ENCODE measurements at places on chromosomes 7 and 10.

DNA sequence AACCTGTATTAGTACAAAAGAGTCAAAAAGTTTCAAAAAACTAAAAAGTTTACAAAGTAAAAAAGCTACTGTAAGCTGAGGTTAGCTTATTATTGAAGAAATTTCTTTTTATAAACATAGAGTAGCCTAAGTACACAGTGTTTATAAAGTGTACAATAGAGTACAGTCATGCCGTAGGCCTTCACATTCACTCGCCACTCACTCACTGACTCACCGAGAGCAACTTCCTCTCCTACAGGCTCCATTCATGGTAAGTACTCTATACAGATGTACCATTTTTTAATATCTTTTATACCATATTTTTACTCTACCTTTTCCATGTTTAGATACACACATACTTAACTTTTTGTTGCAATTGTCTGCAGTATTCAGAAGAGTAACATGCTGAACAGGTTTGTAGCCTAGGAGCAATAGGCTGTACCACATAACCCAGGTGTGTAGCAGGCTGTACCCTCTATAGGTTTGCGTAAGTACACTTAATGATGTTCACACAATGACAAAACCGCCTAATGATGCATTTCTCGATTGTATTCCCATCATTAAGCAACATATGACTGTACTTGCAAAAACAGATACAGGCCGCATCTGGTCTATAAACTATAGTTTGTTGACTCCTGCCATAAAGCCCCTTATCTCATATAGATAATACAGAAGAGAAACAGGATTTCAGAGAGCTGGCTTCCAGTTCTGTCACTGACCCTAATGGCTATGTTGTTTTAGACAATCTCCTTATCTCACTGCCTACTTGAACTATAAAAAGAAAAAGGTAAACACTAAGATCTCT lies 438.8 kb downstream of the HTR7 start:
- DNase-seq = no peak

- DNase-seq = no peak
Observed at GRCh38 chr7:144649120-144649519, 186.7 kb downstream of the TPK1 start.

DNA sequence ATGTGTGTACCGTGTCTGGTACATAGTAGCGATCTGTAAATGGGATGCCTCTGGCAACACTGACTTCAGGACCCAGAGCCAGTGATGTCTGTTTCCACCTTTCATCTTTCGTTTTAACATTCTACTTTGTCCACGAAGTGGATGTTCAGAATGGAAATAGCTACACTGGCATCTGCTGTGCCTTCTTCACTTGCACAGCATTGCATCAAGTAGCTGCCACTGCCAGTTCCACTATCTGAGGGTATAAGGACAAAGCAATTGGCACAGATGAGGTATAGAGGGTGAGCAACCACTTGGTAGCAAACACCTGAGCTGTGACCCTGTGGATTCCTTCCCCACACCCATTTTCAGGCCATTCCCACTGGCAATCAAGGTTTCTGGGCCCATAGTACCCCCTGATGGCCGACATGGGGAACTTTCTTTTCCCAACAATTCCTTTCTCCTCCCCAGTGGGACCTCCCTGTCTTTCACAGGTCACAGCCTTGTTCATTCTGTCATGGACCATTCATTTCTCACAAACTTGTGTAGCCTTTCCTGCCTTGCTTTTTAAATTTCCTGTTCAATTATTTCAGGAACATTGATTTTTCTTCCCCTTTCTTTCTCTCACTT lies 4.0 kb downstream of the ITGA8 start:
- DNase-seq = no peak

DNA sequence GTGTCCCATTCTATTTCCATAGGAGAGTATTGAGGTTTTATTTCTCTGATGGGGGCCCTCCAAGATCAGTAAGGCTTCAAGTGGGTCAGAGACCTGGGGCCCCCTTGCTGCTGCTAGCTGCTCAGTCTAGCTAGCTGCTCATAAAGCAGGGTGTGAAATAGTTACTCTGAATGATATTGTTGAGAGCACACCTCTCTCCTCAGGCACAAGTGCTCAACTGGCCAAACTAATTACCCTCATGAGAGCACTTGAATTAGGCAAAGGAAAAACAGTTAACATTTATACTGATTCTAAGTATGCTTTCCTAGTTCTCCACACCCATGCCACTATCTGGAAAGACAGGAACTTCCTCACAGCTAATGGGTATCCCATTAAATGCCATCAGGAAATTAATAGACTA lies 5.4 kb upstream of the SFTPA1 start:
- no peak for DNase-seq

DNA sequence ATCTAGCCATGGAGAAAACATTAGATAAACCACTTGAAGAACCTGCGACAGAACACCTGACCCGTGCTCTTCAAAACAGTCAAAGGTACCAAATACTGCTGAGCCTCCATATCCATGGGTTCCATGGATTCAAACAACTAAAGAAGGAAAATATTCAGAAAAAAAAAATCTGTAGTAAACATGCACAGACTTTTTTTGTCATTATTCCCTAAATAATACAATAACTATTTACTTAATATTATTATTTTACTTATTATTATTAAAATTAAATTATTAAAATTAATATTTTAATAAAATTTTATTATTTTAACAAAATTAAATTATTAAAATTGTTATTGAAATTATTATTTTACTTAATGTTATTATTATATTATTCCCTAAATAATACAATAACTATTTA lies 101.0 kb upstream of the PDE1C start:
- DNase-seq = no peak

DNA sequence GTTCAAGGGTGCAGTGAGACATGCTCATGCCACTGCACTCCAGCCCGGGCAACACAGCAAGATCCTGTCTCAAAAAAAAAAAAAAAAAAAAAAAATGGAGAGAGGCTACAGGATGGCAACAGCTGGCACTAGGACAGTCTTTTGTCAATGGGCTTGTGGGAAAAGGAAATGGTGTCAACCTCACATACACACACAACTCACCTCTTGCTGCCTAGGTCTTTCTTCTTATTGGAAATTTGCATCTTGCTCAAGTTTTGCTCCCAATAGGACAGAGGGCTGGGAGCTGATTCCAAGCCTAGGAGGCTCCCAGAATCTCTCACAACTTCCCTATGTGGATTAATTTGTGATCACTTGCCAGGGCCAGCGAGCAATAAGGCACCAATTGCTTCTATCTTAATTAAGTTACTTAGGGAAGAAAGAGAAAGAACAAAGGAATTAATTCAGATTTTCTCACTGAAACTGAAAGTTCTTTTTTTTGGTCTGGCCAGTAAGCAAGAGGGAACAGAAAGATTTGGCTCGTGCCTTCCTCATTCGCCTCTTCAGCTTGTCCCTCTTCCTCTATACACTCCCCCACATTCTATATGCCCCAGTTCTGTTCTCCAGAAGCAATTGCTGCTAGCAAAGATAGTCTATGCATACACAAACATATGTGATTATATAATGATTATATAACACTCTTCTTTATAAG lies 33.8 kb downstream of the MAP3K8 start:
- DNase-seq = no peak

DNA sequence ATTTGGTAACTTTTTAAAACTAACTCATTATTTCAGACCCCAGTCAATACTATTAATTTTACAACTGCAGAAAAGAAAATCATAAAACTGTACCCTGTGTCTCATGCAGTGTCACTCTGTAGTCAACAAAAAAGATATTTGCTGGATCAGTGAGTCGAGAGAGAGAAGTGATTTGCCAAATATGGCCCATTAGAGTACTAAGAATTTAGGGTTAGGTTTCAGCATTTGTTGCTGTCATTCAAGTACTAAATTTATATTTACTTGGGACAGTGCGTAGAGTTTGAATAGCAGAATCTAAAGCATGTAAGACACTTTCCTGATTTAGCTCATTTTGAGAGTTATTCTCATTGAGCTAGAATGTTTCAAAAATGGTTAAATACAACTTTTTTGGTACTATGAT lies 38.9 kb downstream of the CACNA2D1 start:
- DNase-seq = no peak

- no peak for DNase-seq
Observed at GRCh38 chr10:21057989-21058388, 160.9 kb upstream of the NEBL start.

GRCh38 chr7:2619116-2619515 lies 12.7 kb upstream of the TTYH3 start:
- no peak for DNase-seq

DNA sequence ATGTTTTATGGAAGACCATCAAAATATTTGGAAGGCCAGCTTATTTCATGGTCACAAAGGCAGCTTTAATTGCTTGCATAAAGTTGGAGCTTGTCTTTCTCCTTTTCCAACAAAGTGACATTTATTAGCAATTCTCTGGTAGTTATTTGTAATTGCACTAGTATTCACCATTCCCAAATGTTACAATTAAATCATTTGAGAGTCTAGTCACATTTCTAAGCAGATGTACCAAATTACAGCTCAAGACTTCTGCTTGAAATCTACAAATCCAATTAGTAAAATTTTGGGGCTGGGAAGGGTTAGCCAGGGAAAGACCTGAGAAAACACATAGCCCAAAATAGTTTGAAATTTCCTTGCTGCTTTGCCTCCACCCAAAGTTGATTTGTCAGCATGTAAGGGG lies 376.1 kb upstream of the LRGUK start:
- no peak for DNase-seq

DNA sequence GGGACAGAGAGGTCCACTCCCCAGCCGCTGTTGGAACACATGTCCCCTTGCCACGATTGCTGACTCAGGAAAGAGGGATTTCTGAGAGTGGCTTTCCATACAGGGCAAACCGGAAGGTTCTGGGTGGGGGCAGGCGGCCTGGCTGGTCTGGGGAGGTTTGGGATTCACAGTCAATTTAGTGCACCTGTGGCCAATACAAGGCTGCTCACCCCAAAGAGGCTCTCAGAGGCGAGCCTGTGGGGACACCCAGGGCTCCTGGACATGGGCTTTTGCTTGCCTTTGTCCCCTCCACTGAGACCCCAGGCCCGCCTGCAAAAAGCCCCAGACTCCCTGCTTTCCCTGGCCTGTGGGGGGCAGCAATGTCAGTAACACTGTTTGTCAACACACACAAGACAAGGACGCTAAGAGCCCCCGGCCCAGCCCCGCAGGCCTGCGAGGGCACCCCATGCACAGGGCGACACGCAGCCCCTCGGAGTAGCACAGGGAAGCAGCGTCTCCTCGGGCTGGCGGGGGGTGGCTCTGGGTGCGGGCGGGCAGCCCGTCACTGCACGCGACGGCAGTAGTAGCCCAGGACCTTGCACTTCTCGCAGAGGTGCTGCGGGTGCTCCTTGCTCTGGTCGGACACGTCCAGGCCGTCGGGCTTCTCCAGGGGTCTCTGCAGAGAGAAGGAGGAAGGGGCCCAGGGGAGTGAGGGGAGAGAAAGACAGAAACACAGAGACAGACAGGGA lies 38.7 kb downstream of the PPIF start:
- DNase-seq = no peak

DNA sequence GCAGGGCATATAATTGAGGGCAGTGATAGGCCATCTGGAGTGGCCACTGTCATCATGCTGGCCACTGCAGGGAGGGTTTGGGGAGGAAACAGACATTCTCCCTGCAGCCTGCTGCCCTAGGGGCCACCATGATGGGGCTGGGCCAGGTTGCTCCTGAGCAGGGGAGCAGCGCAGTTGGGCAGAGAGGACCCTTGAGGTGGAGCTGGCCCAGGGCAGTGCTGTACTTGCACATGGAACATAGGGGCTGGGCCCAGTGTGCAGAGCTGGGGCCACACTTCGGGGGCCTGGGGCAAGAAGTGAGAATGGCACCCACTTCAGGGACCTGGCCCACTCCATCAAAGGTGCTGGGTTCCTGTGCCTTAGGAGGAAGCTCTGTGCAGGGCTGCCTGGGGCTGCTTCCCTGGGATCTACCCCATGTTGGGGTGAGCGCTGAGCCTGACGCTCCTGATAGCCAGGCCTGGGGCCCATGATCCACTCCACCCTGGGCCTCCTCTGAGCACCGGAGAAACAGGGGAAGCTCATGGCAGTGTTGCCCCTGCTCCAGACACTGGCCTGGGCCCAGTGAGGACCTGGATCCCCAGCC lies 21.3 kb upstream of the NUB1 start:
- no peak for DNase-seq

DNA sequence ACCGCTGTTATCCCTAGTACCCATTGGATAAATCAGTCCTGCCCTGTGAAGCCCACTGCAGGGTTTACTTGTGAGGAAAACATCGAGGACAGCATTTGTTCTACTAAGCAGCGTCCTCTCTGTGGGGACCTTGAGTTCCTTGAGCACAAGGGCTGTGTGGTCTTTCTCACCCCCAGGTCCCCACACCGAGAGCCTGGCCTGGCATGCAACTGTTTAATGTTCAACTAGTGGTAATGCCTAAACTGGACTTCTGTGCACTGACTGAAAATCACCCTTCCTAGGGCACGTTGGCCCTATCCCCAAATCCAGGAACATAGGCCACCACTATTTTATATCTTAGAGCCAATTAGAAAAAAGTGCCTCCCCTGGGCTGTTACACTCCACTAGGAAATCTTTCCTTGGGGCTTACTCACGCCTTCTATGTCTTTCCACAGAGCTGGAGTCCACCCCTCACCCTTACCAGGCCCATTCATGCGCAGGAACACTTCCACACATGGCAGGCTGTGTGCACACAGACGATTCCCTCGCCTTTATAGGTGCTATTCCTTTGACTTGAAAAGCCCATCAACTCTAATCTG lies 1.7 kb upstream of the TMEM213 start:
- no peak for DNase-seq

DNA sequence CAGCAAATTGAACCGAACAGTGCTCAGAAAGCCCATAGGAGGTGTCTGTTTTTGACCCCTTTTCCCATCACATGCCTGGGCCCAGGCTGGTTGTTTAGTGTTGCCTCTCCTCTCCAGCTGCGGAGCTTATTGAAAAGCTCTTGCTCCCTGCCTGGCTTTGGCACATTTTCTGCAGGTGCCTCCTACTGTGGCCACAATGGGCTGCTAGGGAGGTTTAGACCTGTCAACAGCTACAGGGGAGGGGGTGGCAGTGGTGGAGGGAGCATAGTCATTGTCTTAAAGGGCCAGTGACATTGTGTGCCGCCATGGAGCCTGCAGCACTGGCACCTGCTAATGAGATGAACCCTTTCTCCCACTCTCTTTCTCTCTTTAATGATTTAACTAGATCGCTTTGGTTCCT lies 13.2 kb upstream of the ENO4 start:
- no peak for DNase-seq

DNA sequence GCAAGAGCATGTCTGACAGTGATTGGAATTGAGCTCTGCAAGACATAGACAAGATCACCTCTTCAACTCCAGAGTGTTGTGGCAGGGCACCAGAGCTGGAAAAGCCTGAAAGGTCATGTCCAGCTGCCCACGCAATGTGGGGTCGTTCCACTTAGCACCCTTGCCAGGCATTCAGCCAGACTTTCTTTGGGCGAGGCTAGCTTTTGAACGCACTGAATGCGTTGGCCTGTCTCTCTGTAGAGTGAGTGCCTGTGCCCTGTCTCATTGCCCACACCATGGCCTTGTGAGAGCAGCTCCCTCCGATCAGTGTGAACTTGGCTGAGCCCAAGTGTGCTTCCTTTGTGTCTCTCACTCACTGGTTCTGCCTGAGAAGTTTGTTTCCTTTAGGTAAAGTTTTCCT lies 23.3 kb downstream of the UBTD1 start:
- DNase-seq = no peak

GRCh38 chr10:45625879-45626278 lies 46.7 kb downstream of the ZFAND4 start:
- no peak for DNase-seq

All from DMS 273 treated with DMSO at 0.1 percent for 48 hours (cell line).